ENCODE measurements at places on chromosomes 6 and 20. TPM values are rescaled to one million over a fixed set of nuclear protein-coding genes. Genes with fewer than 3 reads are reported as not detected.

The GCNT2 gene
- 0.78 TPM for total RNA-seq

The ARMH2 gene
- total RNA-seq, result not detected

The MAPK13 gene
- 3.9 TPM for total RNA-seq

The CAGE1 gene
- not detected for total RNA-seq

The TSHZ2 gene
- 20.9 TPM for total RNA-seq

The SAMD10 gene
- 3.3 TPM for total RNA-seq

The PROKR2 gene
- total RNA-seq, result not detected

The MYT1 gene
- total RNA-seq, result not detected

The ALDH5A1 gene
- 12.0 TPM for total RNA-seq
